ENCODE measurements at places on chromosomes 1 and 21.

DNA sequence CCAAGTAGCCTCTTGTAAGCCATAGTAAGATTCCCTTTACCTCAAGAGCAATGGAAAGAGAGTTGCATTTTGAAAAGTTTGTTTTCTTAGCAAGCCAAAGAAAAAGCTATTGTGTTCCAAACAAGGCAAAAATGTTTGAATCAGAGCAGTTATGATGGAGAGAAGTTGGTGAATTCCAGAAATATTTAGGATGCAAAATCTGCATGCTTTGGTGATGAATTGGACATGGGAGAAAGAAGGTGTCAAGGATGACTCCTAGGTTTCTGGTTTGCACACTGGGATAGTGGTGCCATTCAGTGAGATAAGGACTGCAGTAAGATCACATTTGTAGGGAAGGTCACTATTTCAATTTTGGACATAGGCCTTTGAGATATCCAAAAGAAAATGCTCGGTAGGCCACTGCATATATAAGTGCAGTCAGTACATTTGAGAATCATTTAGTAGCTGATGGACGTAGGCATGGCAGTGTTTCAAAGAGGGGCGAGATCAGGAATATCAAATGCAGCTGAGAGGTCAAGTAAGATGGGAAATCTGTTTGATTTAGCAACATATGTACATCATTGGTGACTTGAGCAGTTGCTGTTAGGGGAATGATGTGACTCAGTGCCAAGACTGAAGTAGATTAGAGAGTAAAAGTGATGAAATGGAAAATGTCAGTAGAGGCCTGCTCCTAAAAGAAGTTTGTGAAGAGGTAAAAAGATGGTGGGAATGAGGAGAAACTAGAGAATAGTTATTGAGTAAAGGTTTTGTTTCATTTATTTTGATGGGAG lies 33.9 kb upstream of the GPR25 start:
- no peak for ATAC-seq

- no peak for ATAC-seq
Measured at GRCh38 chr1:108639899-108640560, 20.9 kb downstream of the HENMT1 start.

DNA sequence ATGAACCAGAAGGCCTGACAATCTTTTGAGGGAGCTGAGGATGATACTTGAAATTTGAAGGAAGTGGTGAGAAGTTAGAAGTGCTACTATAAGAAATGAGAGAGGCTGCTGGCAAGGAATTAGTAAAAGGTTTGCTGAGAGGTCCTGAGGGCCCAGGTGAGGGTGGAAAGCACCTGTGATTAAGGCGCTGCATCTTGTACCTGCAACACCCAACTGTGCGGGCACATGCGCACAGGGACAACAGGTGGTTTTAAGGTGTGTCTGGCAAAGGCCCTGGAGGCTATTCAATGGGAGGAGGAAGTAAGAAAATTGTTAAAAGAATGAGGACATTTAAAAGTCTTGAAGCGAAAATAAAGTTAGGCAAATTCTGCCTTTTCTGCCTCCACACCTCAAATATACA lies 349.3 kb downstream of the RGS7 start:
- no peak for ATAC-seq

DNA sequence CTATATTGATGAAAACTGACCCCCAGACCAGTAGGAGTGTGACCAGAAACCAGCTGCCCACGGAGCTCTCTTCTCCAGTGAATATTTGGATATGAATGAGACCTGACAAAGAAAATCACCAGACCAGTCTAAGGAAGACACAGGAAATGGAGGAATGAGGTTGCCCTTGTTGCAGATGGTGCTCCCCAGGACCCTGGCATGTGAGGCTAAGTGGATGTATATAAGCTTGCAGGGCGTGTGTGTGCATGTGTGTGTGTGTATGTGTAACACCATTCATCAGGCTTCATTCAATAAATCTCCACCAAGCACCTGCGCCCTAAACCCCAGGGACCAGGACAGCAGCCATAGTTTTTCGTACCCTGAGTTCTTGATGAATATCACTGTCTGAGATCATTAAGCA lies 14.4 kb downstream of the PHLDA3 start:
- peak; percentile 68 for ATAC-seq

- no peak for ATAC-seq
Measured at GRCh38 chr21:46552274-46552673, 52.6 kb downstream of the S100B start.

DNA sequence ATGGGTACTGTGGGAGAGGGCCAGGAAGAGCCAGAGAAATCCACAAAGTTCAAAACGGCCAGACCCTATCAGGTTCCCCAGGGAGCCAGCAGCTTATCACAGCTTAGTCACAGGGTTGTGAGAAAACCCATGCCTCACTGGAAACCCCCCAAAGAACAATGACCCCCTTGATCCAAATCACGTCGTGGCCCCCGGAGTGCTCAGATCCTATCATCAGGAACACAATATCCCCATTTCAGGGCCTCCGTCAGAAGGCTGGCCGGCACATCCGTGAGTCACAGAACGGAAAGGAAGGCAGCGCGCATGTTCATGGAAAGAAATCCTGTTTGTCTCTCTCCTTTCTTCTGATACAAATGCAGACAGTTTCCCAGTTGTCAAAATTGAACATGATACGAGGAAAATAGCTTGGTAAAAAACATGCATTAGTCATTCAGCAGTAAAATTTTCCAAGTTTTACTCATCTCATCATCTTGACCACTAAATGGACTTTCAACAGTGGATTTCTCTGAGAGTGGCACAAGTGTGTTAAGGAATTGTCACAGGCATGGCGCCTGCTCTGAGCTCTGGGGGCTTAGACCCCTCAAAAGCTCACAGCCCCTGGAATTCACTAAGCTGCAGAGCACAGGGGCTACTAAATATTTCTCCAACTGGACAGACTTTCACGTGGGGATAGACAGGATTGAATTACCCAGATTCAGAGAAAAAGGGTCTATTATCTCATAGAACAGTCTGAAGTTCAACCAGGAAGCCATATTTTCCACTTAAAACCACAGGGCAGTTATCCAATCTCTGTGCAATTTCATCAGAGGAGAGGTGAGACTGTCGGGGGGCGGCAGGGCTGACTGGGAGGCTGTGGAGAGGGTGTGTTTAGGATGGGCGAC lies 124.8 kb downstream of the RIPK4 start:
- ATAC-seq, result no peak

GRCh38 chr21:35427320-35428000 lies 378.4 kb upstream of the RUNX1 start:
- no peak for ATAC-seq

GRCh38 chr1:6331543-6332273 lies 61.9 kb downstream of the ACOT7 start:
- ATAC-seq, result no peak

DNA sequence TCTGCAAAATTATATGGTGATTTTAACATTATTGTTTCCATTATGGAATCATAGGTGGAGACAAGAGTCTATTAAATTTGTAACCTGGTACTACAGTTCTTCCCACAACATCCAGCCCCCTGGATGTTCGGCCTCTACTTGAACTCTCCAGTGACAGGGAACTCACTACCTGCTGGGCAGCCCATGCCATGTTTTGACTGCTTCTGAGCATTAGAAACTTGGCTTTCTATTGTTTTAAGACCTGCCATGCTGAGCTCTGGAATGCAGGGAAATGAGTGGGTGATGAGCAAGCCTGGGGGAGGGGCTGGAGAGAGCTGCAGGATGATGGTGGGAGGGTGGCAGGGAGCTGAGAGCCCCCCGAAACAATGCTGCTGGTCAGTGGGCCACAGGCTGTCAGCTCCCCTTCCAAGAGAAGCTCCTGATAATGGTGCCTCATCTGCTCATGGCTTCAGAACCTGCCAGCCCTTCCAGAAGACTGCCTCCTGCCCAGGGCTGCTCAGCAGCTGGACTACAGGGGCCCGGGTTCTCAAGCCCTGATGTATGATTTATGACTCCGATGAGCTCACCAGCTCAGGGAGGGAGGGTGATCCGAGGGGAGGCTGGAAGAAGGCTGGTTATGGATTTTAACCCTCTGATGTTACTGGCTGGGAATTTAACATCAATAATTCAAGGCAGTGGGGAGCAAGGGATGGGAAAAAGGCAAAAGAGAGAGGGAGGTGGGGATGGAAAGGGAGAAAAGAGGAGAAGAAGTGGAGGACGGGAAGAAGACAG lies 205.0 kb downstream of the HIVEP3 start:
- ATAC-seq, result peak; percentile 95

DNA sequence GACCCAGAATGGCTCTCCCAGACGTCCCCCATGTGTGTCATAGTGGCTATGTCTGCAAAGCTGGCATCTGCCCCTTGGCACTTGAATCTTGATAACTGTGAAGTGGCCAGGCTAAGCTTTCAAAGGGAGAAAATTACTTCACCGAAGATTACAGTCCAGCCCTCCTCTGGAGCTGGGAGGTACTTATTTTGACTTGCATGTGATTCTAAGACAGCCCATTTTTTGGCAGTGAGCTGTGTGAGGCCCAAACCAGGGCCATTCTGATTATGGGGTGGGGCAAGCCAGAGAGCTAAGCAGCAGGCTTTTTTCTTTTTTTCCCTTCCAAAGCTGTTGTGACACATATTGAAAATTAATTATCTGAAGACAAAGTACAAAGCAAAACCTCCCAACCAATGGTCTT lies 42.1 kb upstream of the C8B start:
- ATAC-seq, result no peak

GRCh38 chr1:181504399-181504842 lies 21.1 kb downstream of the CACNA1E start:
- ATAC-seq, result peak; percentile 30

DNA sequence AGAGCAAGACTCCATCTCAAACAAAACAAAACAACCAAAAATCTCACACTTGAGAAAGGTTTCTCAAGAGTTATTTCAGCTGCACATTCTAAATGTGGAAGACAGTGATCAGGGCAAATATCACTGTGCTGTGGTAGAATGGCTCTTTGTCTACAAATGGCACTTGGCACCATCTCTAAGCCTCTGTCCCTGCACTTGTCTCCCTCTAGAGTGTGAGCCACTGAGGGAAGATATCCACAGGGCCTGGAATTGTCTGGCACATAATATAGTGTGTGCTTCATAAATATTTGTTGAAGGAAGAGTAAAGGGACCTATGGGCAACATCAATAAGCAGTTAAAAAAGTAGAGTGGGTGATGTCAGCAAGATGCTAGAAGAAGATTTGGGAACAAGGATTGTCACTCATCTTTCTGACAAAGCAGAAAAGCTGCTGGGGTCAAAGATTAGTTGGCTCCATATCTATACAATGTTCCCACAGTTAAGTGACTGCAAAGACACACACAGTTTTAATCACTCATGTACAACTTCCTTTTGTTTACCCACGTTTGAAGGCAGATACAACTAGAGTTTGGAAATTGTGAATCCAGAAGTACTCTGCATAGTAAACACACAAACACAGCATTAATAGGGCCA lies 19.1 kb downstream of the CD101 start:
- ATAC-seq, result no peak

- no peak for ATAC-seq
Measured at GRCh38 chr1:13763222-13763621, 63.2 kb downstream of the PRDM2 start.

DNA sequence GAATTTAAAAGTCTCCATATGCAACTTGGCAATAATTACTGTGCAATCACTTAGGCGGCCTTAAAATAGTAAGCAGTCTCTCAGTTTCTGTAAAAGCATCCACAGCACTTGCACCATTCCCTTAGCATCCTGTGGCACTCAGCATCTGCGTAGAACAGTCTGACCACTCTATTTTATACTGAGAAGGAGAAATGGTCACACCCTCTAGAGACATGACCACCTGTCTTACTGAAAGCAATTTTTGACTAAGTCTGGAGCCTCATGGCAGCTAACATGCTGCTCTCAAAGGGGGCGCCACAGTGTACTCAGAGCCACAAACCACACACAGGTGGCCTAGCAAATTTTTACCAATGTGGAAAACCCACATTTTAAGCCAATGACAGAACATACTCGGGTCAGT lies 62.0 kb downstream of the KCNK1 start:
- no peak for ATAC-seq

- ATAC-seq, result no peak
Measured at GRCh38 chr21:28991861-28992525, 684 bp downstream of the LTN1 start.

DNA sequence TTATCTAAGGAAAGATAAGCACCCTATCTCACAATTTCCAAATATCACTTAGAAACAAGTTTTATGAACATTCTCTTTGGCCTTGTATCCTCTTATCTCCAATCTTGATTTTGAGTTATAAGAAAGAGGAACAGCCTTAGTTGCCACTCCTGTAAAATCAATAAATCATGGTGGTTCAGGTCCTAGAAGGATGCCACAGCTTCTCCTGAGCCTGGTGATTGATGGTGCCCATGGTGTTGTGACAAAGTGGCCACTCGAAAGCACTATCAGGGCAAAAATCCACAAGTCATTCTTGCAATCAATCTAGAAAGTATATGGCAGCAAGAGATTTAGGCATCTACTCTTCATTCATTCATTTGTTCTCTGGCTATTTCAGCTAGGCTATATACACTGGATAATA lies 27.8 kb downstream of the GBP6 start:
- no peak for ATAC-seq

DNA sequence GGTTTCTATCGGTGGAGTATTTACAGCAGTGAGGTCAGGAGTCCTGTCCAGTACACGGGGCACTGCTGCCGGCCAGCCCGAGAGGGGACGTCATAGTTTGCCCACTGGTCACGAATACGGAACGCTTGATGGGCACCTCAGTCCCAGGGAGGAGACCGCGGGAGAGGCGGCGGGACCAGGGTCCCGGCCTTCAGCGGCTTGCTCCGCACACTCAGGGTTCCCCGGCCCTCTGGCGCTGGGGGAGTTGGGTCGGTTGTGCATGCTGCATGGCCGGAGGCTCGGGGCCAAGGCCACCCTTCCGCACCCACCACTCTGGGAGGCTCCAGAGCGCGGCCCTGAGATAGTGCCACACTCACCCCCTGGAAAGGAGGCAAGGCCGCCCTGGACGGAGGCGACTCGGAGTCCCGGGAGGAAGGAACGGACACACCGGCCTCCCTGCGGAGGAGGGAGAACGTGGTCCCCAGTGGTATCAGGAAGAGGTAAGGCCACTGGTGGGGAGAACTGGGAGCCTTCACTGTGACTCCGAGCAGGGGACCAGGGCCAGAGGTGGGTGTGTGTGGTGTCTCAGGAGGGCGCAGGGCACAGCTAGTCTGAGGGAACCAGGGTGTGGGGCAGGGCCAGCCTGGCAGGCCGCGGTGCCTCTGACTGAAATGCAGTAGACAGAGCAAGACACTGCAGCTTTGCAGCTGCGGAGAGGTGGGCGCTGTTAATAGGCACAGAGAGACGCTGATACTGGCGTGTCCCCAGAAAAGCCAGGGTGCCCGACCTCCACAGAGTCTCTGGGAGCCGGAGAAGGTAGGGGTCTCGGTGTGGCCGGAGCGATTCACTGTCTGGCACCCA lies 28.6 kb upstream of the PRSS38 start:
- ATAC-seq, result peak; percentile 0

- ATAC-seq, result no peak
Measured at GRCh38 chr1:65165269-65165993, 17.4 kb downstream of the AK4 start.

GRCh38 chr1:151723726-151724370 lies 2.5 kb downstream of the RIIAD1 start:
- ATAC-seq, result no peak
